ENCODE measurements at places on chromosomes 5 and 9.

GRCh38 chr9:93081081-93081529 is 14.9 kb upstream of the CARD19 start:
- no peak for DNase-seq

DNA sequence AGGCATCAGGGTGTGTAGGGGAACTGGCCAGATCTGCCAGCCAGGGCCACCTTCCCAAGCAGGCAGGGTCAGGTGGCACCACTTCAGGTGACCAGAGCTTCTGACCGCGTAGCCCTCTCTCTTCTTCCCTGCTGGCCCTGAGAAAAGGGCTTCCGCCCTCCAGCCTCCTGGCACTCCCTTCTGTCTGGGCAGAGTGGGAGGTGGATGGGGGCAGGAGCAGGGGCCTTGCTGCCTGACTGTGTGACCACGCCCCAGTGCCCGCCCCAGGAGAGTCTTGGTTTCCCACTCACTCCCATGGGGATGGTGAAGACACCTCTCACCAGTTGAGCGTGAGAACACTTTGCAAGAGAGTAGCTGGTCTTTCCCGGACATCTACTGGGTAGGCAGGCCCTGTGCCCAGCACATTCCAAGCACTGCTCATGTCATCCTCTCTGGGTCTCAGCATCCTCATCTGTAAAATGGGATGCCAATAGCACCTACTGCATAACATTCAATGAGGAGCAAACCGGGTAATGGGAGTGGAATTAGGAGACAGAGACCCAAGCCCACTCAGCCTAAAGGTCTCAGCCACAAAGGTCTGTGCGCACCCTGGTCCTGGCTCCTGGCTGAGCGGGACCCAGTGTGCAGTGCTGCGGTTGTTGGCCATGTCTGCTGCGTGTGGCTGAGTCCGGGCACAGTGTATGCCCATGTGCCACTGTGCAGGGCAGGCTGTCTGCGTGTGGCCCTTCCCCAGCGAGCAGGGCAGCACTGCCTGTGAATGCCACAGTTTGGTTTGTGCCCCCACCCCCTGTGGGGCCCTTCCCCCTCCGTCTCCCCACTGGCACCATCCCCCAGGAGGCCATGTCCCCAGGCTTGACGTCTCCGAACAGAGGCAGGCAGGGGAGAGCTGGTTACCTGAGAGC is 179.1 kb upstream of the IER5L start:
- DNase-seq, result no peak

- no peak for DNase-seq
Observed at GRCh38 chr5:149289301-149289700, 17.6 kb downstream of the AFAP1L1 start.

DNA sequence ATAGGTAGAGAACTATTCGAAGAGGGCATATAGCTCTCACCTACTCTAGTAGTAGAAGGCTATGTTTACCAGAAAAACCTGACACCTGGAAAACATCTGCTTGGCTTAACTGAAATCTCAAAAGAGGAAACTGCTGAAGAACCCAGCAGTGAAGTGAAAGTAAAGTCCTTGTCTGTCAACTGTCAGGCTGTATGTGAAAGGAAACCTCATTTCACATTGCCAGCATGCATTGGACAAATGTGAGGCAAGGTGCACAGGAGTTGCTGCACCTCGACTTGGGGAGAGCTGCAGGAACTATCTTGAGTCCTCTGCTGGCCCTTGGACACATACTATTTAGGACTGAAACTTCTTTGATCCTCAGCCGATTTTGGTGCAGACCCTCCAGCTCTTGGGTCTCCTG is 53.3 kb downstream of the NREP start:
- no peak for DNase-seq

- DNase-seq, result no peak
Observed at GRCh38 chr9:71119746-71120145, 1.7 kb downstream of the TRPM3 start.

DNA sequence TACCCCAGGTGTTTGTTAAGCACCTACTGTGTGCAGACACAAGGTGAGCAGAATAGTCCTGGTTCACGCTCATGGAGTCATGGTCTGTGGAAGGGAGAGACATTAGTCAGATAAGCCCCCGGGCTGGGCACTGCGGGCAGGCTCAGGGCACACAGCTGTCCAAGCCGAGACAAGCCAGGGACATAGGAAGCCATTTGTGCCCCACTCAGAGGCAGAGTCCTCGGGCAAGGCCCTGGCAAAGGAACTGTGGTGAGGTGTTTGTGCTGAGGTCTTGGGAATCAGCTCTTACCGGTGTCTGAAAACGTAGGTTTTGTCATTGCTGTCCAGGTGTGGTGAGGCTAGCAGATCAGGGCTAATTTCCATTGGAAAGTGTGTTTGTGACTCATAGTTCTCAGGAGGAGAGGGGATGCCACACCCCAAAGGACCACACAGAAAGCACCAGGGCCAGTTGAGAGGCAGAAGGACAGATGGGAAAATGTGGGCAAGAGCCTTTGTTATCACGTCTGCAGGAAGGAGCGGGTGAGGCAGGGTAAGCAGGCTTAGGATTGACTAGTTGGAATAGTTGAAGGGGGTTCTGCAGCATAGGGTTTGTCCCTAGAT is 46.1 kb upstream of the NEURL1B start:
- no peak for DNase-seq

DNA sequence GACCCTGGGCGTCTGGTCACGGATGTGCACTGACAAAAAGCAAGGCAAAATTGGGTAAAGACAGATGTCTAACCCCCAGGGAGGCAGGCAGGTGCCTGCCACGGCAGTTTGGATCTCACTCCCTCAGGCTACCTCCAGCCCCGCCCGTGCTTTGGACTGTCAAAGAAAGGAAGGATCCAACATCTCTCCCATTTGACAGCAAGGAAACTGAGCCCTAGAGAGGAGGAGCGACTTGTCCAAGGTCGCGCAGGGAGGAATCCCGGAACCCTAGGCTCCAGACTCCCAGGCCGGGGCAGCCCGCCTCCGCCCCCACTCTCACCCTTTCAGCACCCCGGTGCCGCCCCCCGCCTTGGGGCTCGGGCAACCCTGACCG is 376 bp downstream of the GOLGA1 start:
- no peak for DNase-seq

DNA sequence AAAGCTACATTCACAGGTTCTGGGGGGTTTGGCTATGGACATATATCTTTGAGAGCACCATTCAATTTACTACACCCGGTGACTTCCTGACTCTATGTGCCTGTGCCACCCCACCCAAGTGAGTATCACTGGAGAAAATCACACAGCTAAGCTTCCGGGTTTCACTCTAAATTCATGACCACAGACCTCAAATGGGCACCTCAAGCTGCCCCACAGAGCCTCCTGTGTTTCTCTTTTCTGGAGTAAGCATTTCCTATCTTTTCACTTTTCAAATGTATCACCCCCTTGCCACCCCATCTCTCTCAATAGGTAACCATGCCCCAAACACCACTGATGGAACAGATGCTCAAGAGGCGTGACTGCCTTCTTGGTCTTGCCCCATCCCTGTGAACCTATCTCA is 49.2 kb upstream of the NEK6 start:
- DNase-seq, result no peak

DNA sequence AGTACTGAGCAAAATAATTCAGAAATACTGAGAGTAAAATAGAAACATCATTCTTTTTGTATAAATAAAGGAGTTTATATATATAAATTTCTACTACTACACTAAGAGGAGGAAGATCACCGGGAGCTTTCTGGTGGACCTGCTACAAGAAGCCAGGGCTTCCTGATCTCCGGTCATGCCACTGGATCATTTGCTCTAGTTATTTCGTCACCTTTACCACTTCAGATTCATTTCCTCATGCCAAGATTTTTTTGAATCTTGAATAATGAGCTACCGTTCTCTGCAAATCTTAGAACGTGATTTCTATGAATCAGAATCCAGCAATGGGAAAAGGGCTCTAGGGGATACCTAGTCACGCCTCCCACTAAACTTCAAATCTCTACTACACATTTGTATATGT is 51.9 kb upstream of the TBC1D9B start:
- DNase-seq, result no peak

GRCh38 chr9:84701801-84702200 is 32.3 kb downstream of the NTRK2 start:
- no peak for DNase-seq

DNA sequence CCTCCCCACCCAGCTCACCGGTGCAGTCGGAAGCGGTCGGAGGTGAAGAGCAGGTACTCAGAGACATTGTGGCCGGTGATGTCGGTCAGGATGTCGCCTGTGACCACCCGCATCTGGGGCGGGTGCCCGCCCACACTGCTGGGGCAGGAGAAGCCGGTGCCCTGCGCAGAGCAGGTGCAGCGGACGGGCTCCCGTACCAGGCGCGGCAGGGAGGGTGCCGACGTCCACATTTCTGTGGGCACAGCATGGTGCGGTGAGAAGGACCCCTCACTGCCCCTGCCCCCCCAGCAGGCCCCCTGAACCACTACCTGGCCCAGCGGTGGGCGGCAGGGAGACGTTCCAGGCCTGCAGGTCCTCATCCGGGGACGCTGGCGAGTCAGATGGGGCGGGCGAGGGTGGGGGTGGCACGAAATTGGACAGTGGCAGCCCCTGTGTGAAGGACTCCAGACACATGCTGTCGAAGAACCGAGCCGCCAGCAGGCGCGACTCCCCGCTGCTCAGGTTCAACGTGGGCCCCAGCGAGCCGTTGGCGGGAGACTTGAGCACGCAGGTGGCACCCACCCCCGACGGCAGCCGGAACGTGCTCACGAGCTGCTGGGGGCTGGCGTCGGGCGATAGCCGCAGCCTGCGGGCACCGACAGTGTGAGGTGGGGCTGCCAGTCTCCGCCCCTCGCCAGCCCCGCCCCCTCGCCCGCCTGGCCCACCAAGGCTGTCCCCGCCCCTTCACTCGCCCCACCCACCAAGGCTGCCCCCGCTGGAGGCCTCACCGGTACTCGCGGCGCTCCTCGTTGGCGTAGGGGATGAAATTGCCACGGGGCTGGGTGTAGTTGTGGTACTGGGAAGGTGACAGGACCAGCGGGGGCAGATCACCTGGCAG is 15.1 kb downstream of the ABCA2 start:
- no peak for DNase-seq

DNA sequence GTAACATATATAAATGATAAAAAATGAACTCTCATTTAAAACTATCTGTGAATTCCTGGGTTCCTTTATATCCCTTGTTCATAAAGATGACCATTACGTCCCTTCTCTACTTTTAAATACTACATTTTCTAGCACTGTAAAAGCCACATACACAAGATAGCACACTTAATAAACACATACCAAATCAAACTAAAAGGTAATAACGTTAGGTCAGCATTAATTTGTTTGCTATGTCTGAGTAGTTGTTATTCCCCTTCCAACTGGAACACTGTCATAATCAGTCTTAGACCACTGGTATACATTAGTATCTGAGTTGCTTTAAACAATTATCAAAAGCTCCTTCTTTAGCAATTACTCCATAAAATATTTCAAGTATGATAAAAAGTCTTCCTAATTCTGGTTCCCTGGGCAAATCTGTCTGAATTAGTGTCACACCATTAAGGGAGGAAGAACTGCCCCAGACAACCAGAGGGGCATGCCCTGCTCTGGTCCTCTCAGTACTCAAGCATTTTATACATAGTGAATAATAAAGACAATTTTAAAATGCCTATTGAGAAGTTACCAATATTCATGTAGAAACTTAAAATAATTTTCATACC is 98.1 kb downstream of the RAPGEF6 start:
- DNase-seq, result no peak

GRCh38 chr9:33159777-33160127 is 7.4 kb downstream of the B4GALT1 start:
- no peak for DNase-seq

GRCh38 chr5:176458904-176459561 is 10.8 kb downstream of the FAF2 start:
- DNase-seq, result no peak

Measured in RKO (cell line).